Stimulated activated CD4-positive, alpha-beta T cell treated with anti-CD3 and anti-CD28 coated beads, Interleukin-2, amount 100 ng/mL, for 48 hours (primary cell): ENCODE measurements at places on chromosomes 7 and 10.

DNA sequence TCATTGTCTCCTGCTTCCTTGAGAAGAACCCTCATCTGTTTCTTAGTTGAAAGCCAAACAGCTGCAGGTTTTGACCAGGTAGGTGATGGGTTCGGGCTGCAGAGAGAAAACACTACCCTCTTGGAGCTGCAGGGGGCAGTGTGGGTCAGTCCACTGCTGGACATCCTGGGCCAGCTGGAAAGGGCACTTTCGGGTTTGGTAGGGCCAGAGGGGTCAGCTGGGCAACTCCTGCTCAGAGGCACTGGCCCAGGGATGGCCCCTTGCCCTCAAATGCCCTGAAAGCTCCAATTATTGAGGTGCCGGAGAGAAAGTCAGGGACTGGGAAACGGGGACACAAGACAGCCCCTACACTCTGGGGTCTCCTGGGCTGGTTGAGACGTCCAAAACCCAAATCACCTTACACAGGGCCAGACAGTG, 90.7 kb downstream of the MKI67 start:
- DNase-seq, result peak; percentile 64

- DNase-seq, result no peak
These were observed 80.7 kb downstream of the C7orf25 start for GRCh38 chr7:42831006-42831717.

- no peak for DNase-seq
These were observed 73.9 kb upstream of the CABCOCO1 start for GRCh38 chr10:61588770-61589211.

DNA sequence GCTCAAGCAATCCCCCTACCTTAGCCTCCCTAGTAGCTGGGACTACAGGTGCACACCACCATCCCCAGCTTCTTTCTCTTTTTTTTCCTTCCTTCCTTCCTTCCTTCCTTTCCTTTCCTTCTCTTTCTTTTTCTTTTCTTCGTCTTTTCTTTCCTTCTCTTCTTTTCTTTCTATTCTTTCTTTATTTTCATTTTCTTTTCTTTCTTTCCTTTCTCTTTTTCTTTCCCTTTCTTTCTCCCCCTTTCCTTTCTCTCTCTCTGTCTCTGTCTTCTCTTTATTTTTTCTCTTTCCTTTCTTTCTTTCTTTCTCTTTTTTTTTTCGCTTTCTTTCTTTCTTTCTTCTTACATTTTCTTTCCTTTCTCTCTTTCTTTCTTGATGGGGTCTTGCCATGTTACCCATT, 621.3 kb downstream of the GALNT17 start:
- no peak for DNase-seq

DNA sequence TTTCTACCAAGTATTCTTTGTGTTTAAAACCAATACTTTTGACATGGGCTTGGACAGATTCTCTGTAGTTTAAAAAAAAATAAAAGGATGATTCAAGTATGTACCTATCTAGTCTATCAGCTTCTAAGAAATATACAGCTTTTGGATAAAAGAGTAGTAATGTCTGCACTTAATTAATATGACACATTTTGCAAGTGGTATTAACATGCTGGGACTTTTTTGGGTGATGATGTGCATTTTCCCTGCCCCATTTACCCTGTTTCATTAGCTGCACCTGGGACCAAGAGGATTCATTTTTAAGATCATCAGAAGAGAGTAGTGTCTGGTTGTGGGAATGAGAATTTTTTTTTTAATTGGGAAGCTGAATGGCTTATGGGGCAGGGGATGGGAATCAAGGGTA, 236.2 kb upstream of the KLF14 start:
- no peak for DNase-seq

DNA sequence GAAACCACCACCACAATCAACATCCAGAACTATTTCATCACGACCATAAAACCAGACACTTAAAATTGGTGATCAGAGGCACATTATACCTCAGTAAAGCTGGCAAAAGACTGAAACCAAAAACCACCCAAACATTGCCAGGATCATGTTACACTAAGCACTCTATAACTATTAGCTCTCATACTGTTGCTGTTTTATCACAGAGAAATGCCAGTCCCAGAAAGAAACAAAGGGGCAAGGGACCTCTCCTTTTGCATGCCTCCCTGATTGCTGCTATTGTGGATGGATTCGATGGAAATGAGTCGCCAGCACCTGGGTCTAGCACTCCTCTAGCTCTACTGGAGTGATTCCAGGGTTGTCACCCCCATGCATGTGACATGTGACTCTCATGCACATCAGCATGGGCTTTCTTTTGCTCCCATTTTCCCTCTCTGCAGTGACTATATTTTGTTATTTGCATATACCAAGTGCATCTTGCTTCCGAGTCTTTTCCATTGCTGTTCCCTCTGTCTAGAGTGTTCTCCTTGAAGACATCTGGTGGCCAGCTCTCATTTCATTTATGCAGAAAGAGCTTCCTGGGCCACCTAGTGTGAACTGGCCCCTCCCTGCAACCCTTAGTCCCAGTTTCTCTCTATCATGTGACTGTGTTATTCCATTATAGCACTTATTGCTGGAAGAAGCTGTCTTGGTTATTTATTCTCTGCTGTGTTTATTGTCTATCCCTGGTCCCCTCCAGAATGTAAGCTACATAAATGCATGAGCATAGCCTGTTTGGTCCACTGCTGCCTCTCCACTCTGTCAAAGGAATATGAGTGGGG, 300.6 kb downstream of the PLXNA4 start:
- no peak for DNase-seq

DNA sequence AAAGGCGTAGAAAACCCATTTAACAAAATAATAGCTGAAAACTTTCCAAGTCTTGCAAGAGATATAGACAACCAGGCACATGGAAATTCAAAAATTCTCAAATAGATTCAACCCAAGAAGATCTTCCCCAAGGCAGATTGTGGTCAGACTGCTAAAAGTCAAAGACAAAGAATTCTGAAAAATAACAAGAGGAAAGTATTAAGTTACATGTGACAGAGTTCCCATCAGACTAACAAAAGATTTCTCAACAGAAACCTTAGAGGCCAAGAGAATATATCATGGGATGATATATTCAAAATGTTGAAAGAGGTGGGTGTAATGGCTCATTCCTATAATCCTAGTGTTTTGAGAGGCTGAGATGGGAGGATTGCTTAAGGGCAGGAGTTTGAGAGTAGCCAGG, 59.8 kb downstream of the TMEM178B start:
- no peak for DNase-seq

GRCh38 chr10:102241032-102241443, 274 bp downstream of the PITX3 start:
- no peak for DNase-seq

DNA sequence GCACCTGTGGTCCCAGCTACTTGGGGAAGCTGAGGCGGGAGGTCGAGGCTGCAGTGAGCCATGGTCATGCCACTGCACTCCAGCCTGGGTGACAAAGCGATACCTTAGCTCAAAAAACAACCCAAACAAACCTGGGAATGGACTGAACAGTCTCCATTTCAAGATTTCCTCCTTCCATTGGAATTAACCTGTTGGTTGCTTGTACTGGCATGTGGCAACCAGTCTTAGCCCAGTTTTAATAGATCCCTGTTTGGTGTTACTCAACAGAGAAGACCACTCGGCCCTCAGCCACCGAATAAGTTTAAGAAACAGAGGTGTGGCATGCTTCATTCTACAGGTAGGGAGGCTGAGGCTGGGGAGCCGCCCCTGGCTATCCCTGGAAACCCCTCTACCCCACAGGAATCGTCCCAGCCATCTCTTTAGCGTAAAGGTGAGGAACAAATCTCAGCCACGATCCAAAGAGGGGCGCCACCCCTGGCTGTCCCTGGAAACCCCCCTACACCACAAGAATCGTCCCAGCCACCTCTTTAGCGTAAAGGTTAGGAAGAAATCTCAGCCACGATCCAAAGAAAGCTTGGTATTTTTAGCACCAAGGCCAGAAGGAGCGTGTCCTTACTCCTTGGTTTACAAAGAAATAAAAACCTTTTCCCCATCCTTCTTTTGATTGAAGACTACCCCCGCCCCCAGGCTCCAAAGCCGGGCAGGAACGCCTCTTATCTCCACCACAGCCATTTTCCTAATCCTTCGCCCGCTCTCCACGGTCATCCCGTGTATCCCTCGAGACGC, 861 bp upstream of the TSPAN14 start:
- DNase-seq, result no peak

GRCh38 chr10:21724687-21725367, 190.8 kb downstream of the MLLT10 start:
- peak; percentile 15 for DNase-seq

DNA sequence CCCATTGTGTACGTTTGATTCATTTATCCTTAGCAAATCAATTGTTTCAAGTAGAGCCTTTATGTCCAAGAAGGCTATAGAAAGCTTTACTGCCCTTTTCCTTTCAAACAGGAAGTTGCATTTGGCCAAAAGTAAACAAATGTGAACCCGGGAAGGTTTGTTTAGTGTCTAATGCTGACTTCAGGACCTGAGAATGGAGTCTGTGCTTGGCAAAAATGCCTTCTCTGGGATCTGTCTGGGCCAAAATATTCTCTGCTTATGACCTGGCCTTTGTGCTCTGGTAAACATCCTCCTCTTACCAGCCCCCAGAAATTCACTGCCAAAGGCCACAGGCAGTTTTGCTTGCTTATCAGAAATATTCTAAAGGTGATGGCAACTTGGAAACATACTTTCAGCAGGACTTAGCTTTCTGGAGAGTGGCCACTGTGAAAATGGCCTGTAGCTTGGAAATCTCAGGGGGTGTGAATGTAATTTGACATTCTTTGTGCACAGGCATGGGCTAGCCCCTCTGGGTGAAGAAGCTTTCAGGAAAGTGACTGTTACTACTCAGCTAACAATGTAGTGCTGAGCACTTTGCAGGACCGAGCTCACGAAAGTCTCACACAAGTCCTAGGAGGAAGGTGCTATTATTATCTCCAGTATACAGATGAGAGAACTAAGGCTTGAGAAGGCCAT, 199.5 kb downstream of the PTEN start:
- DNase-seq, result no peak

GRCh38 chr10:48446785-48447184, 140.3 kb downstream of the MAPK8 start:
- DNase-seq, result no peak

DNA sequence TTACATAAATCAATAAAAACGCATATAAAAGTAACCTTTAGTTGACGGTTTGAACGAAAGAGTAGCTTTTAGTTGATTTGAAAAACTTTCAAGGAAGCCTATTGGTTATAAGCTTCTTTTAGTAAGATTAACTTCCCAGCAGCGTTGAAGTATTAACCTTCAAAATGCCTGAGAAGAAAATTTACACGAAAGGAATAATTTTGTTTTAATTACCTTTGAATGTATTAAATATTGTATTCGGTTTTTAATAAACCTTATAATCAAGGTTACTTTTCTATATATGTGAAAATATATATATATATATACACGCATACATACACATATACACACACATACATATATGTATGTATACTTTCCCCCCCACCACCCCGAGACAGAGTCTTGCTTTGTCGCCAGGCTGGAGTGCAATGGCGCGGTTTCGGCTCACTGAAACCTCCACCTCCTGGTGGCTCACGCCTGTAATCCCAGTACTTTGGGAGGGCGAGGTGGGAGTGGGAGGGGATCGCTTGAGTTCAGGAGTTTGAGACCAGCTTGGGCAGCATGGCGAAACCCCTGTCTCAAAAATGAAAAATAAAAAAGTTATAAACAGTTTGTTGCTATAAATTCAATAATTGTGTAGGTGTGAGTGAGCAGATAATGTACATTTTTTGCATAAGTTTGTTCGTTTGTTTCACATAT, 57.6 kb upstream of the EZH2 start:
- DNase-seq, result peak; percentile 54

- DNase-seq, result no peak
These were observed 46.5 kb downstream of the PRR15 start for GRCh38 chr7:29610086-29610485.
